ENCODE measurements at places on chromosomes 4 and X.

DNA sequence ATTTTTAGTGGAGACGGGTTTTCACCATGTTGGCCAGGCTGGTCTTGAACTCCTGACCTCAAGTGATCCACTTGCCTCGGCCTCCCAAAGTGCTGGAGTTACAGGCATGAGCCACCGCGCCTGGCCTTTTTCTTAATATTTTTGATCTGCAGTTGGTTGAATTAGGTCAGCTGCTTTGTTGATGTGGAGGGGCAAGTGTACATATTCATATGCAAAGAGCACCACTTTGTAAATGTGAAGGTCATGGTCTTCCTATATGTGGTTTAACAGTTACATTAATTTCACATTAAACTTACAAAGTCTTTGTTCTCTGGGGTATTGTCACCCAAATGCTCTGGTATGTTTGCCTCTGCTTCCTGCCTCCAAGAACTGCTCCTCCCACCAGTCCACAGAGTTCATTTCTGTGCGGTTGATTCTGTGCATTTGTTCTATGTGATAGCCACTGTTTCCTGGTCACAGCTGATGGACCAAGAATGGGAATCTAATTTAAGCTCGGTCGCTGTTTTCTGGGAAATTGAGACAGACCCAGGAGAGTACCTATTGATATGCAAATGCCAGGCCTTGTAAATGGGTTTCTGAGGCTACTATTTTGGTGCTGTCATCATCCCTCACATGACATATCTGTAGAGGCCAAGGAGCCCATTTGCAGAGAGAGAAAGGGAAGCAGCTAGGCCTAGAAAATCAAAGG, 26.9 kb upstream of the HPSE start:
- DNase-seq, result no peak

- DNase-seq, result no peak
Measured at GRCh38 chr4:31148990-31149389, 428.8 kb downstream of the PCDH7 start.

- no peak for DNase-seq
Measured at GRCh38 chr4:186627226-186627865, 72.0 kb upstream of the MTNR1A start.

GRCh38 chrX:40153345-40154249, 55.8 kb upstream of the BCOR start:
- DNase-seq, result peak; percentile 54

GRCh38 chrX:109537324-109537665, 651 bp downstream of the NXT2 start:
- DNase-seq, result no peak

- DNase-seq, result no peak
Measured at GRCh38 chr4:4670869-4671268, 129.0 kb upstream of the STX18 start.

- no peak for DNase-seq
Measured at GRCh38 chr4:123421937-123422781, 25.6 kb downstream of the SPRY1 start.

- DNase-seq, result no peak
Measured at GRCh38 chrX:15973299-15973698, 118.7 kb upstream of the AP1S2 start.

All from nephron progenitor cell (in vitro differentiated cells).